ENCODE measurements at places on chromosomes 7 and 10. TPM values are rescaled to one million over a fixed set of nuclear protein-coding genes. Genes with fewer than 3 reads are reported as not detected.

DNA sequence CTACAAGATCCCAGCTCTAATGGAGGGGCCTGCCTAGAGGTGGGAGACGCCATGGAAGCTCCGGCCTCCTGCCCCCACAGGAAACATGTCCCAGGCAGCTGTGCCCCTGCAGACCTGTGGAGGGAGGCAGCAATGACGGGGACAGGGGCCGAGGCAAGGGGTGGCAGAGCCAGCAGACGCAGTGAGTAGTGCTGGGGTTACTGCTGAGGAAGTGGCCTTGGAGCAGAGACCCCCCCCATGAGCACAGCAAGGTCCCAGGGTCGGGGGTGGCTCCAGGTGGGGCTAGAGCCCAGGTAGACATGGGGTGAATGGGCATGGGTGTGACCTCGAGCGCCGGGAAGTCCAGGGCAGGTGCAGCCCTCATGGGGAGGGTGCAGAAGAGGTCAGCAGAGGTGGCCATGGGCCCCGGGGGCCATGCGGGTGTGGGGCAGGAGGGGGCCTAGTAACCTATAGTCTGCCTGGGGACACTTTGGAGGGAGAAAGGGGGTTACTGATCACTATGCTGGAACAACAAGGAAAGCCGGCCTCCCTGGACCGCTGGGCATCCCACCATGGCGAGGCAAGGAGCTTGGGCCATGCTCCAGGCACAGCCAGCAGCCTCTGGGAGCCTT lies 45.5 kb downstream of the JAKMIP3 start:
- ATAC-seq: no peak

DNA sequence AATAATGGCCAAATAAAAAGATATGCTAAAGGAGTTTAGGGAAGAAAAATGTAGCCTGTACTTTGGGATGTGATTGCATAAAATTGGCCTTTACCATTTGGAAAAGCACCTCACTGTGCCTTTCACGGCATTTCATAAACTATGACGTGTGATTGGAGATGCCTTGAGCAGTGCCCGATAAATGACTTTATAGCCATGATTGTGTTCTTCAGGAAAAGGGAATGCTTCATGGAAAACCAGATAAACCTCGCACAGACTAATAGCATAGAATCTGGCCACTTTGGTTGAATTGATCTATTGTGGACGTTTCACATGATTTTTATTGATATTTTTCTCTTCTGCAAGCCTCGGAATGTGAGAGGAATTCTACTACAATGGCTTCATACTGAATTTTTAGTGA lies 502.0 kb upstream of the MKI67 start:
- no peak for ATAC-seq

DNA sequence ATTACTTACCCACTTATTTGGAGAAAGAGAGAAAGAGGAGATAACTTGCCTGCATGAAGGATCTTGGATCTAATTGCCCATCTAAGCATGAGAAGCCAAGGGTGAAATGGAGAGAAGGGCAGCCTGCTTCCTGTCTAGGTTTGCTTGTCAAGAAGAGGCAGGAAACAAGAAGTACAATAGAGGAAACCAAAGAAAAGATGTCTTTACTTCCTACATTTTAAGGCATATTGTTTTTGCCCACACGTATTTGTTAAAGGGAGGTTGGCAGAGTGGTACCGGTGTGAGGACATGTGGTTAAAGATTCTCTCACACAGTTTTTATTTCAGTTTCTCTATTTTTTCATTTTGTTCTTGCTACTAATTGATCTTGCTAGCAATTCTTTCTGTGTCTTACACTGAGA lies 6.0 kb upstream of the TAS2R38 start:
- no peak for ATAC-seq

GRCh38 chr7:30867483-30867882 lies 44.2 kb upstream of the AQP1 start:
- ATAC-seq: no peak

The STOX1 gene
- 0.21 TPM for total RNA-seq
